ENCODE measurements at places on chromosomes 12 and 14.

DNA sequence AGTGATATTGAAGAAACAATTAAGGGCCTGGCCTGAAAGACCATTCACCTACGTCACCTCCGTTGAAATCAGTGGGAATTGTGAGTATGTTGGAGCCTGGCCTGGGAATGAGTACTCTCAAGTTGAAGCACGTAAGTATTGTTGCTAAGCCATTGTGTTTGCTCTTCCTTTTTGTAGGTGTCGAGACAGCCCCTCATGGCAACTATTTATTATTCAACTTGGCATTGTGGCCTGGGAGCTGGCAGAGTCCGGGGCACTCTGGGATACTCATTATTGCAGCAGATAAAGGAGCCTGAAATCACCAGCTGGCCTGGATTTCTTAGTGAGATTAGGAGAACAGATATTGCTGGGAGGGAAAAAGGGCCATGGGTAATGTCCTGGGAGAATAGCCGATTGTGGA, 147.4 kb downstream of the C12orf75 start:
- DNase-seq, result no peak

DNA sequence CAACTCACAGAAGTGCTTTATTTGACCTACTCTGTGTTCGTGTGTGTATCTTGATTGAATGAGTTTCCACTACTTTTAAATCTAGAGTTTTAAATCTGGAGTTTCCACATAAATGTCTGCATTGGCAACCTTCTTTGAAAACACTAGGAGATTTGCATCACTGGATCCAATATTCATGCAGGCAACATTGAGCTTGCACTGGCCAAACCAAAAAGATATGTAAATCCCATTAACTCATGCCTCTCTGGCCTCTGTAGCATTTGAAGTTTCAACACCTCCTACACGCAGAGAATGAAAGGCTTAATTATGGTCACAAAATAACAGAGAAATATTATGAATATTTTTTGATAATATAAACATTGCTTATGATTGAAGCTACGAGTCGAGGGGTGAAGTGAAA, 178.6 kb downstream of the DUSP6 start:
- DNase-seq, result no peak

DNA sequence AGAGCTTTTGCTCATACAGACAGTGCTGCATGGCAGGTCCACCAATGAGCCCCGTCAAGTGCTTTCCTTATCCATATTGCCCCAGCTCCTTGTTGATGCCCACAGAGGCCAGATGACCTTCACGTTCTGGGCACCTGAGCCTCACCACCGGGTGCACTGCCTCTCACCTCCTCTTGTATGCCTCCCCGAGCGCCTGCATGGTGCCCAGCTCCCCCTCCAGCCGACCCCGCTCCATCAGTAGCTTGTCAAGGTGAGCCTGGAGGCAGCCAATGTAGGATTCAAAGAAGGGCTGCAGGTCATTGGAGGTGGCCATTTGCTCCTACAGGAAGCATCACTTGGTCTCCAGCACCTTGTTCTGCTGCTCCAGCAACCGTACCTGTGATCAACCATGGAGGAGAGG, 31.8 kb upstream of the KRT77 start:
- DNase-seq, result no peak

DNA sequence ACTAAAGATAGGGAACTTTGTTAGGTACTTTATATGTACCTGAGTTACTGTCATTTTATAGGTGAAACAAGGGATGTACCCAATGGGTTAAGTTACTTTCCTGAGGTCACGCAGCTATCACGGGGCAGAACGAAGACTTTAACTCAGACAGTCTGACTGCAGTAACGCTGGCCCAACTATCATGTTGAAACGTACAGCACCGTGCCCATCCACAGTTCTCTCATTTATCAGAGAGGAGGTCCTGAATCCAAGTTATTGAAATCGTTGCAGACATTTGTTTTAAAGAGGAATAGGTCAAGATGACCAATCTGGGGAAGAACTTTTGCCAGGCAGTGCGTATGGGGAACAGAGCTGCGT, 587 bp upstream of the C12orf75 start:
- no peak for DNase-seq

GRCh38 chr12:48377646-48378045, 26.9 kb upstream of the ZNF641 start:
- no peak for DNase-seq

DNA sequence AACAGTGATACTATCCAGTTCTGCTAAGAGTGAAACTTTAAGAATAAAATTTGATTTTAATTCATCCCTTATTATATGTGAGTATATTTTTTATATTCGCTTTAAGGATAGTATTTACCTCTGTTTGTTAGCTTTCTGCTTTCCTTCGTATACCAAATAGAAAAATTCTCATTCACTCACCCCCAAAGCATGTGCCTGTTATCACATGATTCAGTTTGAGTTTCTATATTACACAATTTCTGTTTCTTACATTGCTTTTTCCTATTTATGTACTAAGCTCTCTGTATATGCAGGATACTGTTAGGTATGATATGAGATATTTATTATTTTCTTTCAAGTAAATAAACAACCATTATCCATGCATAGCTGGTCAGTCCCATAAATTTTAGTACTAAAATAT, 275.2 kb downstream of the FBXL14 start:
- no peak for DNase-seq

DNA sequence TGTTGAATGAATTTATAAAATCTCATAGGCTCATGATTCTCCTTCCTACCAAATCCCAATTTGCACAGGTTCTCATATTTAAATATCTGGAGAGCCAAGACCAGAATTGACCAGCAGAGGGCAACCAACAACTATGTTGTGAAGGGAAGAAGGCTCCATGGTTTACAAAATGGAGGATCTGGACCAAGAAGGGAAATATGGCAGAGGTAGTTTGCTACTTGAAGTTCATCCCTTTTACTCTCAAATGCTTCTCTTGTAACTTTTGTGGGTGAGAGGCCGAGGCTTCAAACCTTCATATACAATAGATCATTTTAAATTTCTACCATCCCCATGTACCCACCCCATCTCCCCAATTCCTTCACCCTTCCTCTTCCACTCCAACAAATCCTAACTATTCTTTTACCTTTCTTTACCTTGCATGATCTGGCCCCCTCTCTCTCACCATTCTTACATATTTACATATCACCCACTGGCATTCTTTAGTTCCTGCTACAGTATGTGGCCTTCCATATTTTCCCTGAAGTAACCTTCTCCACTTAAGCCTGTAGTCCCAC, 3.8 kb upstream of the SMARCC2 start:
- peak; percentile 19 for DNase-seq

GRCh38 chr12:56391721-56392120, 29.1 kb upstream of the APOF start:
- no peak for DNase-seq

- no peak for DNase-seq
These were observed 51.6 kb upstream of the PIWIL1 start for GRCh38 chr12:130286041-130286440.

GRCh38 chr14:49924852-49925251, 32.0 kb downstream of the ARF6 start:
- peak; percentile 33 for DNase-seq

GRCh38 chr14:99072433-99072832, 199.6 kb downstream of the BCL11B start:
- DNase-seq, result no peak

GRCh38 chr12:27541031-27541719, 17.2 kb downstream of the PPFIBP1 start:
- DNase-seq, result no peak

GRCh38 chr12:42552822-42553221, 36.7 kb downstream of the PRICKLE1 start:
- DNase-seq, result no peak

GRCh38 chr12:96995861-96996260, 88.8 kb downstream of the NEDD1 start:
- no peak for DNase-seq

- DNase-seq, result no peak
These were observed 520.8 kb downstream of the FLRT2 start for GRCh38 chr14:86050757-86051156.

DNA sequence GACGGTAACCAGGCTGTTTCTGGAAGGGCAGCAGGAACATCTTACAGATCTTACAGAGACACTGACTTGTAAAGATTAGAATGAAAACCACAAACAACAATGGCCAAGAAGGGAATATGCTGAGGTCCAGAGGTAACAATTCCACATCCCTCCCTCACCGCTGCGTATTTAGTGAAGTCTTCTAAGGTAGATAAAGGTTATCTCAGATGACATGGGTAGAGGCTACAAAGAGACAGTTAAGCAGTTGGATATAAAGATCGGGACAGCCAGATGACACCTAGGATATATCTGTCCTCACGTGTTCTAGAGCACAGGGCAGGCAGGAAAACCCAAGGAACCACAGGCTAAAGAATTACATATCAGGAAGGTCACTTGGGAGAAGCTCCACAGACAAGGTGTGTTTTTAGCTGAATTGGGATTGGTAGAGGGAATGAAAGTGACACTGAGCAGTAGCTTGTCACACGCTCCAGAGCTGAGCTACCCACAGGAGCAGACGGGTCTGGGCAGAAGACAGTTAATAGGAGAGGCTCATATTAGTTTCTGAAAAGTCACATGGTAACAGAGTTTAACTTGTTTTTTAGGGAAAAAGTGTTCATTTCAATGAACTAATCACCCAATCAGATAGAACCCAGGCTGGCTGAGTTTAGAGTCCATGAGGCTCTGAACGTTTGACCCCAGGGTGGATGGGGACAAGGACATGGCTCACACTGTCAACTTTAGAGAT, 83.3 kb downstream of the MIA2 start:
- no peak for DNase-seq

- no peak for DNase-seq
These were observed 5.8 kb downstream of the ANKRD9 start for GRCh38 chr14:102503641-102504327.

DNA sequence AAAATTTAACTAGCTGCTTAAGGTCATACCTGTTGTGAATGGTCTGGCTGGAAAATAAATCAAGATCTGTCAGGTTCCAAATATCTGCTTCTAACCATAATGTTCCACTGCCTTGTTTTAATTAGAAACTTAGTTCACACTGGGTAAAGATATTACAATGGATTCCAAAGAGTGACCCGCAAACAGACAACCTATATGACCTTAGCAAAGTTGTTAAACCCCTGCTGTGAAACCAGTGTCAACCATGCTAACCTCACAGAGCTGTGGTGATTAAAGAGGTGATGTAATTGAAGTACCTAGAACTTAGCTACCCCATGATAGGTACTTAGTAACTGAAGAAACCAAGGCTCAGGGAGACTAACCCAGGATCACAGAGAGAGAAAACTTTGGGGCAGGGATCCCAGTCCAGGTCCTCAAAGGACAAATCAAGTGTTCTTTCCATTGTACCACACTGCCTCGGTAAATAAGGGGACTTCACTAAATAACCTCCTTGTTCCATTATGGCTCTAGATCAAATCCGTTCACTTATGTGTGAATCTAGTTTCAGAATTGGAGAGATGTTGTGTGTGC, 2.2 kb downstream of the GUCY2C start:
- no peak for DNase-seq

- DNase-seq, result no peak
These were observed 399.8 kb downstream of the SLC6A15 start for GRCh38 chr12:84512751-84513150.

- no peak for DNase-seq
These were observed 85.6 kb downstream of the FOXN3 start for GRCh38 chr14:89331398-89331797.

DNA sequence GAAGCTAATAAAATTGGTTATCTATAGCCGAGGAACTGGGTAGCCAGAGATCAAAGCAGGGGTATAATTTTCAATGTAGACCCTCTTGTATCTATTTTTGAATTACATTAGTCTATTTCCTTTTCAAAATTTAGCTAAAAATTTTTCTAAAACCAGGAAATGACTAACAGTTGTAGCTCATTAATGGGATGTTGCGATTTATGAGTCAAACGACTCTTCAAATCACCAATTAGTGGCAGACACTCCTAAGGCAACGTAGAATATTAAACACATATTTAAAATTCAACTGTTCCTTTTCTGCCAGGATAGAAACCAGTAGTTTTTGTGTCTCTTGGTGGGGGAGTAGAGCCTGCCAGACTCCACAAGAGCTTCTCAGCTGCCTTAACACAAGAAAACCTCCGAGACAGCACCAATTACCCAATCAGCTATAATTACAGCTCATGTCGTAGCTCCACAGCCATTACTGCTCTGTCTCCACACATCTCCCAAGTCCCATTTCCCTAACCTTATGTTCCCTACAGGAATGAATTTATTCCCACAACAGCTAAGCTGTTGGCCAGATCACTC, 26.9 kb downstream of the GCN1 start:
- no peak for DNase-seq

GRCh38 chr14:68395604-68396003, 397.3 kb downstream of the ZFP36L1 start:
- peak; percentile 89 for DNase-seq

- DNase-seq, result no peak
These were observed 386.6 kb downstream of the SYT1 start for GRCh38 chr12:79250960-79251755.

DNA sequence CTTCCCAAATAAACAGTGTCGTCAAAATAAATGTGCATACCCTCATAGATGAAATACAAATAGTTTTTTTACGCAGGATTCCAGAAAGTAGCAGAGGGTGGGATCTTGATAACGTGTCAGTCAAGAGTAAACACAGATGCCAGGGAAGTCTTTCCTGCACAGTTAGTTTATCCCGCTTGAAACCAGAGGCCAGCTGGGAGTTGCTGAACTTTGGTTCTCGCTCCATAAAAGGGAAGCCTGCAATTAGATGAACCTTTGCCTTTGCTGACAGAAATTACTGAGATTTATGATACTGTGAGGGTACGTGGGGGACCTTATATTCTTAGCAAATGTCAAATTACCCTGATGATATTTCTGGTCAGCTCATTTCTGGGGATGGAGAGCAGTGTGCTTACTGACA, 18.9 kb downstream of the FAR2 start:
- no peak for DNase-seq

DNA sequence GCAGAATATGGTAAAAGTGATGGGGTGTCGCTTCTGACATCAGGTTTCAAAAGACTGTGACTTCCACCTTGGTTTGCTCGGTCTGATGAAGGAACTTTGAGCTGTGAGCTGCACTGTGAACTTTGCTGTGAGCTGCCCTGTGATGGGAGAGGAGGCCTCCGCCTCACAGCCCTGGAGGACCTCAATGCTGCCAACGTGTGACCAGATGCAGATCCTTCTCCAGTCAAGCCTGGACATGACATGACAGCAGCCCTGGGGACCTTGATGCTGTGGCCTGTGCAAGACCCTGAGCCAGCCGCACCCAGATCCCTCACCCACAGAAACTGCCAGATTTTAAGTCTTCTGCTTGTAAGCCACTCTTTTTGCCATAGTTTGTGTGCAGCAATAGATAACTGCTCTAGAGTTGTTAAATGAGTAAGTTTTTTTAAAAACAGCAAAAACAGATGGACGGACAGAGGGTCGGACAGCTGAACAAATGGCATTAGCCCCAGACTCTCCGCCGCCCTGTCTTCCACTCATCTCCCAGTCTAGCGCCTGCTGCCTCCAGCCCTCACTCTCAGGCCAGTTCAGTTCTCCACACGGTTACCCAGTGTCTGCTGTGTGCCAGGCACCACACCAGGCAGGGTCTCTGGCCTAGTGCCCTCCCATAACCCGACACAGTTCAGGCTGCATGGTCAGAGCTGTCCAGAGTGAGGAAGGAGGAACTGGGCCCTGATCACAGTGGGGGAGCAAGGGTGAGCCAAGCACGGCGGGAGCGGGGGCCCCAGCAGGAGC, 13.1 kb upstream of the LRTM2 start:
- DNase-seq, result no peak

All from ascending aorta (tissue), 2 donors.